ENCODE measurements at places on chromosomes 4 and X.
A peak's percentile ranks its signal among the peaks of the same experiment; 100 is the strongest.

- no peaks in the 10 kb centered on the region for H3K4me1 ChIP-seq
- no peak for DNase-seq
- H3K4me3 ChIP-seq, result no peak overlapping the region
- no peak overlapping the region for H3K27ac ChIP-seq
- H3K36me3 ChIP-seq, result no peaks in the 10 kb centered on the region
- H3K27me3 ChIP-seq, result peaks cover 81% of the 10 kb centered on the region
Observed at GRCh38 chr4:110639207-110640090, 16.6 kb upstream of the PITX2 start.

GRCh38 chrX:131869182-131869581 is 153.9 kb upstream of the STK26 start:
- no peaks in the 10 kb centered on the region for H3K4me1 ChIP-seq
- no peaks in the 10 kb centered on the region for H3K36me3 ChIP-seq
- no peak for DNase-seq
- no peak overlapping the region for H3K4me3 ChIP-seq

DNA sequence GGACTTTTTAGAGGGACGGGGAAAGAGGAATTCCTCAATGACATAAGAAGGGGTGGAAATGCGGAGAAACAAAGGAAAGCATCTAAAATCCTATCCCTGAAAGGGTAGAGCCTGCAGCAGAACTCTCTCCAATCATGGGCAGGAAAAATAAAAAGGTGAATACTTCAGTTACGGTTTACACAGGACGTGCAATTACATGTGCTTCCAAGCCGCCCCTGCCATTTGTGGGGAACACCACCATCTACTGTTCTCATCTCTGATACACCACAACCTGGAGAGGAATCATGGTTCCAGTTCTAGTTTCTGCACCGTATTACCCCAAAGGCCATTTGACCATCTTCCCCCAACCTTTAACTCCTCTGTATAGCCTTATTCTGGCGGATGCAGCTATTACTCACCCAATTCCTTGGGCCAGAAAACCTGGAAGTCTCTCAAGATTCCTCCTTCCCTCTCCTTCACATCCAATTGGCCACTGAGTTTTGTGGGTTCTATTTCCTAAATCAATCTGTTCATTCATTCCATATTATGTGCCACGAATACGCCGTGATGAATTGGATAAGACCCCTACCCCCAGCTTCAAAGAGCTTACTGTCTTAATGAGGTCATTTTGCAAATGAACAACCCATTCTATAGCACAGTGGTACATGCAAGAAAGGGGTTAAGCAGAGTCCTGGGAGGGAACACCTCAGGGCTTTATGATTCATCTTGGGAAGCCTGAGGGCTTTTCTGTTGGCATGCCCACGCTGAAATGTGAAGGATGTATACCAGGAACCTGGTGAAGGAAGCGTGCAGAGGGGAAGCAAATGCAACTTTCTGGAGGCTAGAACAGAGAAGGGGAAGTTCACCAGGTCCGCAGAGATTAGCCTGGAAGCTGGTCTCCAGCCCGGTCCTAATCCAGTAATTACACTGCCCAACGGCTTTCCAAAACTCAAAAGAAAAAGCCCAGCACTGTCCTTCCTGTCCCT is 1.4 kb upstream of the MSL3 start:
- H3K4me3 ChIP-seq, result peak overlapping the region; percentile 60
- peaks cover 15% of the 10 kb centered on the region for H3K4me1 ChIP-seq
- DNase-seq, result no peak
- peaks cover 8% of the 10 kb centered on the region for H3K36me3 ChIP-seq
- H3K27ac ChIP-seq, result peak overlapping the region; percentile 39

DNA sequence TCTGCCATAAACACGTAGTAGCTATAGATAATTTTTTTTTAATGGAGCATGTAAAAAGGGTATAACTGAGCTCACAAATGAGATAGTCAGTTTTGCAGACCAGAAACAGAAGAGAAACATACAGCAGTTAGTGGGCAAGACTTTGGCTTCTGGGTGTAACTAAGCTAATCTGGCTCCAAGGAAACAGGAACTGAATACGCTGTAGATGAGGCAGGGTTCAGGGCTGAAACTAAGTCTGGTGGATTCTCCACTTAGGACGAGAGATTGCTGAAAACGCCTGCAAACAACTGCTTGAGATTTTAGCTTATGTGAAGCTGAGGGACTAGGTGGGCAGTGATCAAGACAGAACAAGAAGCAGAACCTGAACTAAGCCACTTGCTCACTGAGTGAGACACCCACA is 91.7 kb downstream of the SMIM20 start:
- no peak for DNase-seq
- no peaks in the 10 kb centered on the region for H3K36me3 ChIP-seq

DNA sequence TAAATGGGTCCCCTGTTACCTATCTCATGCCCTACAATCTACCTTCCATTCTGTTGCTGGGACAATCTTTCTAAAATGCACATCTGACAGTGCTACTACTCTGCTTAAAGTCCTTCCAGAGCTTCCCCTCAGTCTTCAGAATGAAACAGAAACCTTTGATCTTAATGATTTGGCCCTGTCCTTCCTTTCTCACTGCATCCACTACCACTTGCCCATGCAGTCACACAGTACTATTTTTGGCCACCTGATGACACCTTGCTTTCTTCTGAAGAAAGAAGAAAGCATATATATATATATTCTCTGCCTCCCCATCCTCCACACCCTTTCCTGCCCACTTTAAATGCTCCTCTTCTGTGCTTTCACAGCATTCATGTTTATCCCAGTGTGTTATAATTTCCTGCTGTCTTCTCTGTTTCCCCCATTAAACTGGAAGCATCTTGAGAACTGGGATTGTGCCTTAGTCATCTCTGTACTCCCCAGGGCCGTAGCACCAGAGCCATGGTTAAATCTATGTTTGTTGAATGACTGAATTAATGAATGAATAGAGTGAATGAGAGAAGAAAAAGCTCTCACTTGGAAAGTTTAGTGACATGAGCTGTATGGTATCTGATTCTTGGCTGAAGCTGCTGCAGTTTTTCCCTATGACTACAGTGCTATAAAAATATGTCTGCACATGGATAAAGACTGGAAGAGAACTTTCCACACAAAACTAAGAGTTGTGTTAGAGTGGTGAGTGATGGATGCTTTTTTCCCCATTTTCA is 56.2 kb downstream of the RTL9 start:
- no peak overlapping the region for H3K4me3 ChIP-seq
- H3K4me1 ChIP-seq, result peaks cover 8% of the 10 kb centered on the region
- H3K27ac ChIP-seq, result no peak overlapping the region
- no peak for DNase-seq
- peaks cover 2% of the 10 kb centered on the region for H3K27me3 ChIP-seq

GRCh38 chr4:24137671-24138601 is 248.1 kb upstream of the PPARGC1A start:
- H3K27ac ChIP-seq, result no peak overlapping the region
- H3K4me3 ChIP-seq, result no peak overlapping the region
- H3K4me1 ChIP-seq, result no peaks in the 10 kb centered on the region
- H3K27me3 ChIP-seq, result no peaks in the 10 kb centered on the region

DNA sequence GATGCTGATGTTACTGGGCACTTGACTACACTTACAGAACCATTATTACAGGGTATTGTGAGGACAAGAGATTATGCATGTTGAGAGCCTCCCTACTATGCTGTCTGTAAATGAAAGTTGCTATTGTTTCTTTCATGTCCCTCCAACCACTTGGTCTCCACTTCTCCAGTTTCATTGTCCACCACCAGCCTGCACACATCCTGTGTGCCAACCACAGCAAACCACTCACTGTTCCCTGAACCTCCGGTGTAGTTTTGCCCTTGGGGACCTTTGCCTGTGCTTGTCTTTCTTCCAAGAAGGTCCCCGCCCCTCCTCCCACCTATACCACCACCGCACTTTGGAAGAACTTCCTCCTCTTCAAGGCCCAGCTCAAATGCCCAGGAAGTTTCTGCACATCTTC is 43.1 kb upstream of the AFF2 start:
- H3K4me1 ChIP-seq, result peaks cover 4% of the 10 kb centered on the region
- H3K36me3 ChIP-seq, result no peaks in the 10 kb centered on the region
- no peak overlapping the region for H3K27ac ChIP-seq
- H3K27me3 ChIP-seq, result no peaks in the 10 kb centered on the region
- no peak overlapping the region for H3K4me3 ChIP-seq

DNA sequence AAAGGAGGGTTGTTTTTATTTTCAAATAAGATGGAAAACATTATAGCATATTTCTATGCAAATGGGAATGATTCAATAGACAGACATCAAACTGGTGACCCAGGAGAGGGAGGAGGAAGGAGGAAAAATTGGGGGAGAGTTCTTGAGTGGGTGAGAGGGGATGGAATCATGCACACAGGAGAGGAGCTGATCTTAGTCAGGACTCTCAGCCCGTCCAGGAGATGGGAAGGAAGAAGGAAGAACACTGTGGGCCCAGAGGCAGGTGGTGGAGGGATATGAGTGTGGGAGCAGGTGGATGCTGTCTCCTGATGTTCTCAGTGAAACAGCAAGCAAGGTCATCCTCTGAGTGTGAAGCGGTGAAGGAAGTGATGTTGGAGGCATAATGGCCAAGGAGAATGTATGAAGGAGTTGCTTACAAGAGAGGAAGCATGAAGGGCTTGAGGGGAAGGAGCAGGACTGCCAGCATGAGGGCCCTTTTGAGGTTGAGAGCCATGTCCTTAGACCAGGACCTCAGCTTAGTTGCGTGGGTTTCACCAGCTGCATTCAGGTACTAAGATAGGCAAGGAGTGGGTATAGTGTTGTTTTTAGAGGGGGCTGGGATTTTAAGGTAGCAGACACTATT is 161.7 kb upstream of the NAP1L5 start:
- peaks cover 2% of the 10 kb centered on the region for H3K4me1 ChIP-seq
- no peak overlapping the region for H3K27ac ChIP-seq
- no peak for DNase-seq
- H3K36me3 ChIP-seq, result no peaks in the 10 kb centered on the region

DNA sequence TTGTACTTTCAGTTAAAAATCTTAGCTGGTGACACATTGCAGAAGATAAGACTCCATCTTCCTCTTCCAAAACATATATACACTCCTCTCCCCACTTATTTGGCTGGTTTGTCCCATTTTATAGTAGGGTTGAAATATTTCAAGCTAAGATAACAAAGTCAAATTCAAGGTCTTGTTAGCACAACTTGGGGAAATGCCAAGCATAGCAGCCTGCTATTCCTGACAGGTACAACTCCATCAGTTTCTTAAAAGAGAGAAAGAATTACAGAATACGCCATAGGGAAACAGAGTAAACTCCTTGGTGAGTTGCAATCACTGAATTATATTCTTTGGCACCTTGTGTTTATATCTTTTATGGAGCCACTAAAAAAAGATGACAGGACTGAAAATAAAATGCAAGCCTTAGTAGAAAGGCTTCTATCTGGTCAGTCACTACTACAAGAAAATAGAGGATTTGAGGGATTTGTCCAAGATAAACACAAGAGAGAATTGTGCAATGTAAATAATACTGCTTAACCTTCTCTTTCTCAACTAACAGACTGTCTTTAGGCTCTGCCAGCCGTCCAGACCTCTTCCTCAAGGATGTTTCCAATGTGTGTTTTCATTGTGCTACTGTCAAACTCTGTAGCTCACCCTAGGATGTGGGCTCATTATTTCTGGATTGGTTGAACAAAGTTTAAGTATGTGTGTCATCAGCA is 170.3 kb downstream of the VEGFC start:
- H3K36me3 ChIP-seq, result no peaks in the 10 kb centered on the region
- no peaks in the 10 kb centered on the region for H3K27me3 ChIP-seq
- H3K4me1 ChIP-seq, result no peaks in the 10 kb centered on the region
- H3K27ac ChIP-seq, result no peak overlapping the region
- DNase-seq, result no peak

DNA sequence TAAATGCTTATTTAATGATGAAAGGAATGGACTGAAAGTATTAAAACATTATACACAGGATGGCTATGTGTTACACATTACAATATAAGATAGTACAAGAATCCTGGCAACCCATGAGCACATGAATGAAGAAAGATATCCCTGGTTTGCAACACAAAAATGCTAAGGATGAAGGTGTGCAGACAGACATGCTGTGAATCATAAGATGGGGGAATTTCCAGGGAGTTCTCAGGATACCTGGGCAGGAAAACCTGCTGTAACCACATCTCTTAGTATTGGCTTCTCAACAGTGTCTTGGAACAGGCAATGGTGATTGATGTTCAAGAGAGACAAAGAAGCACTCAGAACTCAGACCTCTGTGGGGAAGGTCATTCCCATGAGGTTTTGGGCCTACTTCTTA is 23.9 kb upstream of the ANOS1 start:
- no peaks in the 10 kb centered on the region for H3K4me1 ChIP-seq
- no peaks in the 10 kb centered on the region for H3K36me3 ChIP-seq
- no peak for DNase-seq
- H3K27ac ChIP-seq, result no peak overlapping the region
- H3K27me3 ChIP-seq, result peaks cover 2% of the 10 kb centered on the region

DNA sequence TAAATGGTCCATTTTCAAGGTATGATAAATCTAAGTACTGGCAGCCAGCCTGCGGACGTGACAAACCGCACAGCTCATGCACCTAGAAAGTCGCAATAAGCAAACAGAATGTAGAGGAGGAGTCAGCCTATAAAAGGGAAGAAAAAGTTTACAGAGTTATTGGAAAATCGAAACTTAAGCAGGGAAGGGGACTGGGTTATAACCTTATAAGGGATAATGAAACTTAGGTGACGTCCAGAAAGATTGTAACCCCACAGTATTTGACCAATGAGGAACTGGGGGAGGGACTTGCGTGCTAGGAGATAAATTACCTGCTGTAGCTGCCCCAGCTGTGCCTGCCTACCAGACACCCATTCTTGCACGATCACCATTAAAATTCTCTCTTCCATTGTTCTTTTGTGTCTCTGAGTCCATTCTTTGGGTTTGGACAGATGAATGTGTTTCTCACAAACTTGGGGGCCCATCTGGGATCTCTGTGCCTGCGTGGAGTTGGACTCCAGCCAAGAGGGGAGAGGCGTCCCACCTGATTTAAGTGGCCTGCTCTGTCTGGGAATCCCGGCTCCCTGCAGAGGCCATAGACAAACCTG is 61.0 kb downstream of the ZCCHC12 start:
- no peak for DNase-seq
- H3K36me3 ChIP-seq, result no peaks in the 10 kb centered on the region
- H3K27ac ChIP-seq, result no peak overlapping the region

GRCh38 chr4:68476191-68476590 is 28.9 kb downstream of the TMPRSS11E start:
- H3K4me3 ChIP-seq, result no peak overlapping the region
- H3K27ac ChIP-seq, result no peak overlapping the region
- H3K36me3 ChIP-seq, result no peaks in the 10 kb centered on the region
- no peaks in the 10 kb centered on the region for H3K27me3 ChIP-seq

GRCh38 chrX:124338733-124339514 is 6.5 kb downstream of the TEX13D start:
- H3K4me3 ChIP-seq, result no peak overlapping the region
- H3K4me1 ChIP-seq, result peaks cover 70% of the 10 kb centered on the region
- no peak for DNase-seq
- no peaks in the 10 kb centered on the region for H3K27me3 ChIP-seq
- no peak overlapping the region for H3K27ac ChIP-seq

DNA sequence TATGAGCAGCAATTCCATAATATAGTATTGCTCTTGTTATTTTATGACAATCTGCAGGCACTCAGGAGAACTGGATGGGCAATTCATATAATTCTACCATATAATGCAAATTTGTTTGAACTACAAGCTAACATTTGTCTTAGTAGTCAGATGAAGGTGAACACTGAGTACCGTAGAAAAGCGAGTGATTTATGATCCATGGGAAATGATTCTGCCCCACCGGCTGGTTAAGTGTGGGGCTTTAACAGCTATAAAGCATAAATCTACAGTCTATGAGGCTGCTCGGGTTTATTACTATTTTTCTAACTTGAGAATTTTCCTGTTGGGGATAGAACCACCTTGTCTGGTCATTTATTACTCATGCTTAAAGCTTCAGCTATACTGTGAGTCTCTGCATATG is 275.5 kb downstream of the PCDH10 start:
- H3K4me3 ChIP-seq, result no peak overlapping the region
- H3K27me3 ChIP-seq, result no peaks in the 10 kb centered on the region
- no peak overlapping the region for H3K27ac ChIP-seq
- H3K36me3 ChIP-seq, result no peaks in the 10 kb centered on the region

All from activated naive CD8-positive, alpha-beta T cell treated with anti-CD3 and anti-CD28 coated beads, Interleukin-2, amount 50 U/mL, for 24 hours (primary cell).